Dermis lymphatic vessel endothelial cell (primary cell): ENCODE measurements at places on chromosomes 12 and 14. TPM values are rescaled to one million over a fixed set of nuclear protein-coding genes. Genes with fewer than 3 reads are reported as not detected.

PMCH gene
- total RNA-seq = 0.09 TPM in 1 of 2 replicates, not detected in the other

MSRB3 gene
- 47.9 and 61.1 TPM in 2 replicates for total RNA-seq

OAS3 gene
- 2.5 and 3.0 TPM in 2 replicates for total RNA-seq

RNASE3 gene
- not detected in 2 replicates for total RNA-seq
